ENCODE measurements at places on chromosomes 13 and 19. TPM values are rescaled to one million over a fixed set of nuclear protein-coding genes. Genes with fewer than 3 reads are reported as not detected.

ZNF112 gene
- total RNA-seq, result 1.9 TPM

GSX1 gene
- not detected for total RNA-seq

METTL21C gene
- total RNA-seq, result not detected

ZNF468 gene
- 0.41 TPM for total RNA-seq

IFNL1 gene
- 0.10 TPM for total RNA-seq

NR2F6 gene
- 63.7 TPM for total RNA-seq

CACNA1A gene
- 0.03 TPM for total RNA-seq

FOXO1 gene
- total RNA-seq, result 10.6 TPM

APC2 gene
- total RNA-seq, result 1.5 TPM

STARD13 gene
- total RNA-seq, result 7.2 TPM

CRX gene
- total RNA-seq, result not detected

FNDC3A gene
- total RNA-seq, result 29.8 TPM

CD79A gene
- total RNA-seq, result 0.71 TPM

C5AR2 gene
- 8.9 TPM for total RNA-seq

OR7D4 gene
- not detected for total RNA-seq

LILRB4 gene
- total RNA-seq, result not detected

ZNF66 gene
- not detected for total RNA-seq

ZFR2 gene
- not detected for total RNA-seq

CLEC17A gene
- not detected for total RNA-seq

NFIX gene
- total RNA-seq, result 3.6 TPM

Data from A549 treated with Hydrocortisone at 1 μM for 4 hours (cell line).